ENCODE measurements at places on chromosomes 12 and 14. TPM values are rescaled to one million over a fixed set of nuclear protein-coding genes. Genes with fewer than 3 reads are reported as not detected.

The KRT71 gene
- total RNA-seq = not detected

The FGF23 gene
- total RNA-seq = not detected

The CYP46A1 gene
- 0.10 TPM for total RNA-seq

The TMEM229B gene
- 4.2 TPM for total RNA-seq

GRCh38 chr12:87054226-87054625, 798.0 kb upstream of the MGAT4C start:
- H3K4me3 ChIP-seq = no peak overlapping the region
- H3K27ac ChIP-seq = no peak overlapping the region
- DNase-seq = no peak

DNA sequence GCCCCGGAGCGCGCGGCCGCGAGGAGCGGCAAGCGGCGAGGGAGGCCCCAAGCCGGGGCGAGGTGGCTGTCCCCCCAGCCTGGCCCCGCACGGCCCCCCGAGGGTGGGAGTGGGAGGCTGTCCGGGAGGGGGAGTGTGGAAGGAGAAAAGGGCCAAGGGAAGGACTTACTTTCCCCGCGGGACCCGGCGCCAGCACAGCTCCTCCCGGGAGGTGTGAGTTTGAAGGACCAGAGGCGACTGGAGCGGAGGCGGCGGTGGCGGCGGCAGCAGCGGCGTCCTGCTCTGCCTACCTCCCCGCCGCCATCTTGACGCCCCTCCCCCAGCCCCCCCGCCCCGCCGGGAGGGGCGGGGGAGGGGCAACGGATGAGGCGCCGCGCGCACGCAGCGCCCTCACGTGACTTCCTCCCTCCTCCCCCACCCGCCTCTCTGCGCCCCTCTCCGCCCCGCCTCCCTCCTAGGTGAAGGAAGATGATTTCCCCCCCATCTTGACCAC, at the start of gene SBNO1:
TSS of gene SBNO1 (minus strand) at position 316 of the 493 bp plus-strand sequence. CDS start 14,406 bp downstream, outside the sequence.
- peak within 1 kb of the TSS; percentile 80 for H3K4me3 ChIP-seq
- peak within 1 kb of the TSS; percentile 99 for H3K27ac ChIP-seq
- H3K36me3 ChIP-seq = no peaks in the 10 kb centered on the region
- H3K4me1 ChIP-seq = peaks cover 23% of the 10 kb centered on the region

The SMIM41 gene
- total RNA-seq = not detected

The ATG14 gene
- 17.0 TPM for total RNA-seq

DNA sequence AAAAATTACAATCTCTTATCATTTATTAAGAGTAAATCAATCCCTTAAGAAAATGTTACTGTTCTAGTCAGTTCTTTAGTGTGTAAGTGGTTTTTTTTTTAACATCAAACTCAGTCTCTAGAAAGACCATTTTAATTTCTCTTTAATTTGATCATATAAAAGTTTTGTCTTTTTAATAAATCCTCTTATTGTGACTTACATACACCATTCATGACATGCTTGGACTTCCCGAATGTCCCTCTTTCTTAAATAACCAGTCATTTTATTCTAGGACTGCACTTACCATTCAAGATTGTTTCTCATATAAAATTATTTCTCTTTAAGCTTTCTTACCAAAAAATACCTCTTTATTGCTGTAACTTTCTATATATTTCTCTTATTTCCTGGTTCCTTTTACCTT, 60.8 kb upstream of the EVL start:
- no peak overlapping the region for H3K27ac ChIP-seq
- no peak for DNase-seq
- no peak overlapping the region for H3K4me3 ChIP-seq
- no peaks in the 10 kb centered on the region for H3K27me3 ChIP-seq

- no peaks in the 10 kb centered on the region for H3K27me3 ChIP-seq
- H3K4me1 ChIP-seq = peaks cover 5% of the 10 kb centered on the region
- peak overlapping the region; percentile 45 for H3K4me3 ChIP-seq
- no peaks in the 10 kb centered on the region for H3K36me3 ChIP-seq
These were observed 22.6 kb downstream of the OR10G3 start for GRCh38 chr14:21557084-21557901.

The NCOR2 gene
- total RNA-seq = 144 TPM

The ACTN1 gene
- 0.74 TPM for total RNA-seq

The SERPINA9 gene
- total RNA-seq = 0.74 TPM

Data from B cell (primary cell).